ENCODE measurements at places on chromosomes 1 and 21.

DNA sequence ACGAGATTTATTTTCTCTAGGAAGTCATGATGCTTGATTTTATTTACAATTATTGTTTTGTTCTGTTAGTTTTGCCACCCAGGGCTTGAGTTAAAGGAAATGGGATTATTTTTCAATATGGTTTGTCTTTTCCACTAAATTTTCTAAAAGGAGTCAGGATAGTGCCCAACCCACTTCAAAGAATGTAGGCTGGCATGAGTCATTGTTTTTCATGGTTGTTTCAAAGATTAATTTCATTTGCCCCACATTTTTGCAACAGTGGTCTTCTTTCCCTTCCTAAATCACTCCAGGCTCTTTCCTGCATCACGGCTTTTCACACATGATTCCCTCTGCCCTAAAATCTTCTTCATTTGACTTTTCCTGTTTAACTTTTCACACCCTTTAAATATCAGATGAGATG is 2.5 kb downstream of the SLAMF6 start:
- DNase-seq, result no peak

- DNase-seq, result no peak
Measured at GRCh38 chr1:227342075-227342829, 24.0 kb upstream of the CDC42BPA start.

GRCh38 chr21:44805226-44805625 is 3.6 kb upstream of the UBE2G2 start:
- DNase-seq, result no peak

- no peak for DNase-seq
Measured at GRCh38 chr1:43963006-43963405, 6.8 kb upstream of the DPH2 start.

- DNase-seq, result no peak
Measured at GRCh38 chr1:192538407-192539296, 36.9 kb upstream of the RGS1 start.

- DNase-seq, result no peak
Measured at GRCh38 chr21:37073417-37074196, 553 bp downstream of the TTC3 start.

- no peak for DNase-seq
Measured at GRCh38 chr1:156741481-156741983, 644 bp upstream of the MRPL24 start.
